MM.1S (cell line): ENCODE measurements at places on chromosomes 11 and 22.
A peak's percentile ranks its signal among the peaks of the same experiment; 100 is the strongest.

- no peak for DNase-seq
These were observed 14.3 kb upstream of the AIFM3 start for GRCh38 chr22:20952544-20953341.

DNA sequence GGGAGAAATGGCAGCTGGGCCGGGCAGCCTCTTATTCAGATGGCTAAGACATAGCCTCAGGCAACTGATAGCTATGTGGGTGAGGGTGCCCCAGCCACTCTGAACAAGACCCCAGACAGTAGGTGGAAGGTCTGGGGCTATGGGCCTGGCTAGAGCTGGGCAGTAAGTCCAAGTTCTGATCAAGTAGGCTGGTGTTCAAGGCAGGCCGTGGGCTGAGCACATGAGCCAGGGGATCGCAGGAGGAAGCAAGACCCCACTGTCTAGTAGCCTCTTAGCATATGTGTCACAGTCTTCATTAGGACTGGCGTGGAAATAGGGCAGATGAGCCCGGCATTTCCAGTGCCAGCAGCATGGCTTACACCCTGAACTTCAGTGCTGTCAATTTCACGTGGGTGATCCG, 192.1 kb downstream of the ADAMTS15 start:
- DNase-seq: no peak

DNA sequence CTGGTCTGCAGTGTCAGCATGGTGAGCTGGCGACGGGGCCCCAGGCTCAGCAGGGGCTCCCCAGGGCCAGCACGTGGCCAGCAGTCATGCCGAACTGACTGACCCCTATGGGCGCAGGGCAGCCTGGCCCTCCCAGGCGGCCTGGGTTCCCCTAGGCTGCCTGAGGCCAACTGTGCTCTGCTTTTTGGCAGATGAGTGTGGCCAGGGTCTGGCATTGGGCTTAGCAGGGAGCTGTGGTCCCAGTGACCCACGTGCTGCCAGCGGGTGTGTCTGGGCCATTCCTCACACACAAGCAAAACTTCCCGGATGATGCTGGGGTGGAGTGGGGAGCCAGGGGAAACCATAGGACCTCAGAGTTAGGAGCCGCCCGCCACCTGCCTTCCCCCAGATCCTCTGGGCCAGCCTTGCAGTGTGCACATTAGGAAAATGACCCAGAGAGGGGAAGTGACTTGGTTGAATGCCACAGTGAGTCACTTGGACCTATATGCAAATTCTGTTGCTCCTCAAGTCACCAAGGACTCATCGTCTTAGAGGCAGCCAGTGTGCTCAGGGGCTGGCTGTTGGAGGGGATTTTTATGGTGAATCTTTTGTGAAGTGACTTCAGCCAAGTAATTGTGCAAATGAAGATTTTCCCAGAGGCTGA, 6.5 kb downstream of the ADORA2A start:
- peak; percentile 83 for DNase-seq

DNA sequence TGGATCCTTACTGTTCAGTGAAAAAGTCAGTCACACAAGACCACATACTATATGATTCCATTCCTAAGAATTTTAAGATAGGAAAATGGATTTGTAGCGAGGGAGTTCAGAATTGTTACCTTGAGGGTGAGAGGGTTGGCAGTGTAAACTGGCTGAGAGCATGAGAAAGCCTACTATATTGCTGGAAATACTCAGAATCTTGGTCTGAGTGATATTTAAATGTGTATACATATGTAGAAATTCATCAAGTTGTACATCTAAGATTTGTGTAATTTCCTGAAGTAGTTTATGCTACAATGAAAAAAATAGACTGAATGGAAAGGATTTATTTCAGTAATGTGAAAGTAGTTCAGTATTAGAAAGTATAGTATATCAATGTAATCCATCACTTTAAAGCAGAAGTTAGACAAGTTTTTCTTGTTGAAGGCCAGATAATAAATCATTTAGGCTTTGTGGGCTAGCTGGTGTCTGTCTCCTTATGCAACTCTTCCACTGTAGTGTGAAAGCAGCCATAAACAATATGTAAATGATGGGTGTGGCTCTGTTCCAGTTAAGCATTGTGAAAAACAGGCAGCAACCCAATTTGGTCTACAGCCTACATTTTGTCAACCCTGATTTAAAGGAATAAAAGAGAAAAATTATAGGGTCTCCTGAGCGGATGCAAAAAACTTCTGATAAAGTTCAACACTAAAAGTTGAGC, 127.2 kb upstream of the THY1 start:
- DNase-seq: no peak

DNA sequence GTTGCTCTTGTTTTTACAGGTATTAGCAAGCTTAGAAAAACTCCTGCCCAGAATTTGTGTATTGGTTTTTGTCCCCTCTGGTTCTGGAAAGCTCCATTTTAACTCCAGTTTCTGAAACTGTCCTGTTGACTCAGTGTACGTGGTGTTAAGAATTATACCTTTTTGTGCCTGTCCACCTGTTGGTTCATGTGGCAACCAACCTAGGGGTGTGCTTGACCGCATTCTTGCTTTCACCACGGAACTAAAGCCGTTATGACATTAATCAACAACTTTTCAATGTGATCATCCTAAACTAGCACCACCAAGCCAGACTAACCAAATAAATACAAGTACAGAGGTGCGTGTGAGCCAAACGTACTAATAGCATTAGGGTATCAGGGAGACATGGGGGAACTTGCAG, 56.0 kb upstream of the PTH start:
- no peak for DNase-seq

DNA sequence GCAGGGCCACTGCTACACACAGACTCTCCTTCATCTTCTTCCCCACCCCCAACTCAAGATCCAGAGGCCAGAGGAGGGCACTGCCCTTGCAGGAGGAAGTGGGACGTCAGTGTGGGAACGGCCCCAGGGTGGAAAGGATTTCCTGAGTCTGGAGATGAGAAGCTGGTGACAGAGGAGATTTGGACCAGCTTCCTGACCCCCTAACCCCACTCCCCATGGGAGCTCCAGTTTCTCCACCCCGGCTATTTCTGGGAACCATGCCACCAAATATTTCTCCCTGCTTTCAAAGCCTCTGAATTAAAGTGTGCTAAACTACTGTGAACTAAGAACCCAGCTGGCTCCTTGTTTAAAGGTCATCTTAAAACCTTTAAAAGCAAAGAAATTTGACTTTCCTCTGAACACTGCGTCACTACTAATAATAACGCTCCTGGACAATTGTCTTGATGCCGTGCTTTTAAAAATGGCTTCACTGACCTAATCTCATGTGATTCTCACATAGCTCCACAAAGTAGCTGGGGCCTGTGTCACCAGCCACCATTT, 46.6 kb downstream of the CWC15 start:
- no peak for DNase-seq

DNA sequence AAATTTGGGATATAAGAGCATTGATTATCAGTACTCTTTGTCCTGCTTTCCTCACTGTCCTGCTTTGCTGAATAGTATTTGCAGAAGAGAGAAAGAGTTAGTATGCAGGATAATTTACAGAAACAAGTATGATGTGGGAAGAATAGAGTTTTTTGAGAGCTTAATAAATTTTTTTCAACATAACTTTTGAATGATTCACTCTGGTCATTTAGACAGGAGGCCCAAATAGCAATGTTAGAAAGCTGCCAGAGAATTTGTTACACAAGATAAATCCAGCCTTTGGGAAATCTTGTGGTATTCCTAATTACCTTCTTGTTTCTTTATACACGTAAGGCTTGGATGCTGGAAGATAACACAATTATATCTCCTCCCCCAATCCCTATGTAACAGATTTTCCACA, 484.6 kb downstream of the CNTN5 start:
- DNase-seq: no peak

GRCh38 chr11:126310200-126310991, 6.5 kb downstream of the DCPS start:
- peak; percentile 67 for DNase-seq

DNA sequence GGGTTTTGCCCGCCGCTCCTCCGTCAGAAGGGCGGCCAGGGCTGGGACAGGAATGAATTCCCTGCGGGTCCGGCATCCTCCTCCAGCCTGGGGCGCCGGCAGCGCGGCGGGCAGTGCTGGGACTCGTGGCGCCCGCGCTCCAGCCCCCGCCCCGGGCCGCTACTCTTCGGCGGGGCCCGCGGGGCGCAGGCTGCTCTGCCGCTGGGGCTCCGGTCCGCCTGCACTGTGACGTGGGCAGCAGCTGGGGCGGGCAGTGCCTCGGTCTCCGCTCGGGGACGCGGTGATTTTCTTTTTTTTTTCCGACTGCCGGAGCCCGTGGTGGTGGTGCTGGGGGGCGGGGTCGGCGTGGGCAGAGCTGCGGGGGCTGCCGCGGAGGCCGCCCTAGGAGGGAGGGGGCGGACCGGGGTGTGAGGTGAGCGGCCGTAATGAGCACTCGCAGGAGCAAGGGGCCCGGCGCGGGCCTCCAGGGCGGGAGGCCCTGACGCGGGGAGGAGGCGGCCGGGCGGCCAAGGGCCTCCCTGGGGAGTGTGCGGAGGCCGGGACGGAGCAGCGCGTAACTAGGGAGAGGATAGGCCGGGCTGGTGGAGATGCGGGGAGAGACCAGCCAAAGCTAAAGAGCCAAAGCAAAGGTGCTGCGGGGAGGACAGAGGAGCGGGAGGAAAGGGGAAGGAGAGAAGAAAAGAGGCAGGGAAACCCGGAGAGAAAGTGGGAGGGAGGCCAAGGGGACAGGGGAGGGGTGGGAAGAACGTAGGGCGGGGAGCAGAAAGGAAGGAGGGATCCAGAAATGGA, 73.3 kb upstream of the ZBED5 start:
- peak; percentile 38 for DNase-seq

DNA sequence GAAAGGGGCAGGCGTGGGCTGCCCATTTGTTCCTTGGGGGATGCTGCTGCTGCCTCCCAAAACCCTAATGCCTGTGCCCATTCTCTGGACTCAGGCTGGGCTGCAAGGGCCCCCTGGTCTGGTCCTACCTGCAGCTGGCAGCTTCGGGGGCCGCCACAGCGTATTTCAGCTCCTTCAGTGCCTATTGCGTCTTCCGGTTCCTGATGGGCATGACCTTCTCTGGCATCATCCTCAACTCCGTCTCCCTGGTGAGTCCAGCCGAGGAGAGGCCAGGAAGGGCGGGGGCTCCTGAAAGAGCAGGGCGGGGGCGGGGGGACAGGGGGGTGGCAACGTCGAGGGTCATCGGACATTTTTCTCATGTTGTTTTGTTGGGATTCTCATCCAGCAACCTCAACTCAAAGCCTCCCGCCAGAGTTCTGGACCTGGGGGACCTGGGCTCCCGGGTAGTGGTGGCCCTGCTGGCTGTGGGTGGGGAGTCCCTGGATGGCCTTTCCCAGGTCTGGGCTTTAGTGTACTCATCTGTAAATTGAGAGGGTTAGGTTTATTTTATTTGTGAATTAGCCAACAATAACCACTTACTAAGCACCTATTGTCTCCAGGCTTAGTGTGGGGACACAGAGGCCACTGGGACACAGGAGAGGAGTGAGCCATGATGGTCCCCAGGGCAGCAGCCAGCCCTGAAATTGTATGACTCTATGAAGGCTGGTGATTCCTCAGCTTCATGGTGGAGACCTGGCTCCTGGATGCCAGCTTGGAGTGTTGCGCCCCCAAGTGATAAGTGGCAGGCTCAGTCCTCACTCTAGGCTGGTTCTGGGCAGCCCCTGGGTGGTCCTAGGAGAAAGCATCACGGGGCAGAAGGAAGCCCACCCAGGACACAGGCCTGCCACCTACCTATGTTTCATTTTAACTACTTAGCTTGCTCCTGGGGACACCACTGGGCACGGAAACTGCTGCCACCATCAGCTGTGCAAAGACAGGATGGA, 36.0 kb downstream of the CAPN1 start:
- no peak for DNase-seq

- DNase-seq: no peak
These were observed 113.7 kb downstream of the CSTPP1 start for GRCh38 chr11:47050284-47050683.

DNA sequence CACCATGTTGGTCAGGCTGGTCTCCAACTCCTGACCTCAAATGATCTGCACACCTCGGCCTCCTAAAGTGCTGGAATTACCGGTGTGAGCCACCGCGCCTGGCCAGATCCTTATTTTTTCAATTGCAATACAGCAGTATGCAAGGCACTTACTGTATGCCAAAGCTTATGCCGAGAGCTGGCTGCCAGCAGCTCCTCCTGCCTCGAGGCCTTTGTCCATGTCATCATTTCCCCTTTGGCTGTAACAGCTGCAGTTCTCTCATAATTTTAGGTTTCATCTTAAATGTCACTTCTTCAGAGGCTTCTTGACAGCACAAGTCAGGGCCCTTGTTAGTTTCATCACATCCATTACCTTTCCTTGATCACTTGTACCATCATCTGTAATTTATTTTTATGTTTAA, 1.5 kb upstream of the SREBF2 start:
- peak; percentile 35 for DNase-seq

DNA sequence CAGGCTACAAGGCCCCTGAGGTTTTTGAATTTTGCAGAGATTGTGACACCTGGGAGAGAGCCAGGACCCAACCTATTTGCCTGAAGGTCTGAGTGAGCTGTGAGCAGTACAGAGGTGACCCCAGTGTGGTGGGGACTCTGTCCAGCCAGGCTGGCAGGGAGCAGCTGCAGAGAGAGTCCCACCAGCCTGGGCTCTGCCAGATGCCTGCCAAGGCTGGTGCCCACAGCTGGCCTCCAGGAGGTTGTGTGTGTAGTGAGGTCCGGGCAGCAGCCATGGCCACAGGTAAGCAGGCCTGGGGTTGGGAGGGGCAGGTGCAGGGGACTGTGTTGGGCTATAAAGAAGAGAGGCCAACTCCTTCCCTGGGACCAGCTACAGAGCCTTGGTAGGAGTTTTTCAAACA, 144.8 kb downstream of the CRYBB2 start:
- DNase-seq: no peak
